Suprapubic skin (tissue), 4 donors: ENCODE measurements at places on chromosomes 3 and 15.

DNA sequence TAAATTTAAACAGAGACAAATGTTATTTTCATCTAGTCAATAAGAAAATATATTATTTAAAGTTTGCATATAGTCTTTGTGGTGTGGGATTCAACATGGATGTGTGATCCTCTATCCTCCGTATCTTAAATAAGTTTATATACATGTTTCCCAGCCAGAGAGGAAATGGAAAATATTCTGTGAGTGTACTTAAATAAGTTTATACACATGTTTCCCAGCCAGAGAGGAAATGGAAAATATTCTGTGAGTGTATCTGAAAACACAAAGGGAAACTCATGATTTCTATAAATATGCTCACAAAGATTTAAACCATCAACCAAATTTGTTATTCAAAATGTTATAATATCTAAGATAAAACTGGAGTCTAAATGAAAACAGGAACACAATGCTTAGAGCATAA is 110.0 kb upstream of the MELTF start:
- DNase-seq: no peak

GRCh38 chr15:39357480-39358268 is 223.2 kb upstream of the THBS1 start:
- no peak for DNase-seq

GRCh38 chr15:81327516-81327915 is 3.6 kb upstream of the STARD5 start:
- DNase-seq: no peak

DNA sequence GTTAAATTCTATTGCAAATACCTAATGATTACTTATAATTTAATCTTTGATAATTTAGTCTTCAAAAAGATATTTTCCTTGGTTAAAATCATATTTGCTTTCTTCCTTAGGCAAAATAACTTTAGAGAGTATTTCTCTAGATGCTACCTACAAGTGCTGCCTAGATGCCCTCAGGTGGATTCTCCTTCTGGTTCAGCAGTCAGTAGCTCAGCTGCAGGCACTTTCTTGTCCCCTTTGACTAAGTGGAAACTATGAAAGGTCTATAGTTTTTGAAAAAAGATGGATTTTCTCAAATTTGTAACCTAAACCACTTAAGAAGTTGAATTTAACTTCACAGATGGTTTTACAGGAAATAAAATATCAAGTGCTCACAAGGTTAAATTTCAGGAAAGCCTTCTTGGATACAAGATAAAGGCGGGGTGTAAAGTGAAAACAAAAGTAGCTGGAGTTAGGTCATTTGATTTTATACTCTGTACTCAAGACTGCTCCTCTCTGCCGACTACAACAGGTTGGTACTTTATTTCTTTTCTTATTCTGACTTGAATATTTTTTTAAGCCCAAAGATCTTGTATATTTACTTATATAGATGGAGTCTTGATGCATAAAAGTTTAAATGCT is at the start of gene ACKR4:
ACKR4 (plus strand) TSS at position 455 of the 618 bp plus-strand sequence. CDS start 3,128 bp downstream, outside the sequence.
- DNase-seq: no peak

DNA sequence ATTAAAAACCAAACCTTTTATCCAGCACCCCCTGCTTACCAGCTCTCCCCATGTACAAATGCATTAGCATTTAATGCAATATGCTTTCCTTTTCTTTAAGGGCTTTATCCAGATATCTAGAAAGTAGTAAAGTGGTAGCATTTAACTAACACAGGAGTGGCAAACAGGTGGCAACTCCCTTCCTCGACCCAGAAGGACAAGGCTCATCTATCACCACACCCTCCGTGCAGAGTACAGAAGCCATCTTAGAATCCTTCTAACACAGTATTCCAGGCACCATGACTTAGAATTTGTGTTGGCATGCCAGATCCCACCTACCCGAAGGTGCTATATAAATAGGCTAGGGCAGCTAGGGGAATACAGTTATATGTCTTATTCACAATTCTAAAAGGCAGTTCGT is 148.6 kb upstream of the NSMCE3 start:
- no peak for DNase-seq
